ENCODE measurements at places on chromosomes 16 and 17.

GRCh38 chr17:27356091-27356705 is 62.3 kb downstream of the WSB1 start:
- no peak for DNase-seq

DNA sequence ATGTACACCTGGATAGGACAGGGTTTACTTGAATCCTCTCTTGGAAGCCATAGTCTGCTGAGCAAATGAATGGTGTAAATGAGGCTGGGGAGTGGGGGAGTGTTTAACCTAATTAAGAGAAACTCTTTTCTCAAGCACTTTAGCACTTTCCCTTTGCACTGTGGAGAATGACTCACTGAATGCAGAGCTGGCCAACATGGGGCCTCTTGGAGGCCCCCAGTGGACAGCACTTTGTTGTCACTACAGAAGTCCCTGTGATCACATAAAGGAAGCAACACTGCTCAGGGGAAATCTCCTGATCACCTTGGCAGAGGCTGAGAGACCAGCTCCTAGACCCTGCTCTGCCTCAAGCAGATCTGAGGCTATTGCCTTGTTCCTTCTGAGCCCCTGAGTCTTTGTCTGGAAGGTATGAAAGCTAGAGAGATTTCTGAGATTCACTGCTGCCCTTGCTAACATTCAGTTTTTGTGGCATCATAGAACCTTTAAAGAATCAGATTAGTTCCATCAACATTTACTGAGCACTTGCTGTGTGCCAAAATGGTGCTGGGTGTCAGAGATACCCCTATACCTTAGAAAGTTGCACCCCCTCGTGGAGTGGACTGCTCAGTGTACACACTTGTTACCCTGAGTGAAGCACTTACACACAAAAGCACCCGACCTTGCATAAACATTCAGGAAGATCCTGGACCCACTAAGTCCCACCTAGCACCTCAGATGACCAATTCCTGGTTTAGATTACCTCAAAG is 230.1 kb upstream of the CCL2 start:
- DNase-seq, result no peak

DNA sequence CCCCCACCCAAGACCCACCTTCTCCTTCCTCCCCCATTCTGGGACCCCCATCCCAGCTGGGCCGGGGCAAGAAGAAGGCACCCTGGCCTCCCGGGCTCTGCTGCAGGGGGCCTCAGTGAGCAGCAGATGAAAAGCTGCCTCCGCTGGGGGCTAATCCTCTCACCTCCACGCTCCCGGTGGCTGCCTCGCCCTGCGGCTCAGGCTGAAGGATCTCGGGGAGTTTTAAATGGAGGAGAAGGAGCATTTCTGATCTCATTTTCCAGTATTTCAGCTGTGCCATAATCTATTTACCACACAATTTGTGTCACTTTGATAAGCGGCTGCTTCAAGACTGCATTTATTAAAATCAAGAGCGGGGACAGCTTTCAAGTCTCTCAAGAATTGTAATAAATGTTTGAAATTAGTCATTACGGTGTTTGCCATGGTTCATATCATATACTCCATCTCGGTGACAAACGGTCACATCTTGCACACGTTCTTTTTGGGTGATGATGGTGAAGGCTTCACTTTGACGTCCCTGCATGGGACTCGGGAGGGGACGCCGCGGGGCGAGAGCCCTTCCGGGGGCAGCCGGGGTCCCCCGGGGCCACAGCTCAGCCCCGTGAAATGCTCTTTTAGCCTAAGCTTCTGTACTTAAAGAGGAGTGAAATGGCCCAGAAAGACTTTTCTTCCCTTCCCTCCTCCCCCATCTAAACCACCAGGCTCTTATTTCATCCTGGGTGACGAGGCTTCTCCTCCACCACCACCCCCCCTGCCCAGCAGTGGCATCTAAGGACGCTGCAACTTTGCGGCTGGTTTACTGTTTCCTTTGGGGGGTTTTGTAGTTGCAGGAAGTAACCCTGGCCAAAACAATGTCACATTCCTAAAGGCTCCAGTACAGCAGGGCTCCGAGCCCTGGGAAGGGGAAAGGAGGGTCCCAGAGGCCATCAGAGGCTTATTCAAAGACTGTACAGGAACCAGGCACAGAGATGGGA is 313.1 kb upstream of the TNRC6C start:
- no peak for DNase-seq

GRCh38 chr17:3276126-3276525 is 22.0 kb downstream of the OR3A1 start:
- no peak for DNase-seq

GRCh38 chr17:41301204-41301790 is 1.4 kb downstream of the KRTAP29-1 start:
- no peak for DNase-seq

- no peak for DNase-seq
Measured at GRCh38 chr17:57910462-57911420, 44.5 kb downstream of the CUEDC1 start.

GRCh38 chr16:70705056-70705455 is 19.2 kb upstream of the MTSS2 start:
- no peak for DNase-seq

DNA sequence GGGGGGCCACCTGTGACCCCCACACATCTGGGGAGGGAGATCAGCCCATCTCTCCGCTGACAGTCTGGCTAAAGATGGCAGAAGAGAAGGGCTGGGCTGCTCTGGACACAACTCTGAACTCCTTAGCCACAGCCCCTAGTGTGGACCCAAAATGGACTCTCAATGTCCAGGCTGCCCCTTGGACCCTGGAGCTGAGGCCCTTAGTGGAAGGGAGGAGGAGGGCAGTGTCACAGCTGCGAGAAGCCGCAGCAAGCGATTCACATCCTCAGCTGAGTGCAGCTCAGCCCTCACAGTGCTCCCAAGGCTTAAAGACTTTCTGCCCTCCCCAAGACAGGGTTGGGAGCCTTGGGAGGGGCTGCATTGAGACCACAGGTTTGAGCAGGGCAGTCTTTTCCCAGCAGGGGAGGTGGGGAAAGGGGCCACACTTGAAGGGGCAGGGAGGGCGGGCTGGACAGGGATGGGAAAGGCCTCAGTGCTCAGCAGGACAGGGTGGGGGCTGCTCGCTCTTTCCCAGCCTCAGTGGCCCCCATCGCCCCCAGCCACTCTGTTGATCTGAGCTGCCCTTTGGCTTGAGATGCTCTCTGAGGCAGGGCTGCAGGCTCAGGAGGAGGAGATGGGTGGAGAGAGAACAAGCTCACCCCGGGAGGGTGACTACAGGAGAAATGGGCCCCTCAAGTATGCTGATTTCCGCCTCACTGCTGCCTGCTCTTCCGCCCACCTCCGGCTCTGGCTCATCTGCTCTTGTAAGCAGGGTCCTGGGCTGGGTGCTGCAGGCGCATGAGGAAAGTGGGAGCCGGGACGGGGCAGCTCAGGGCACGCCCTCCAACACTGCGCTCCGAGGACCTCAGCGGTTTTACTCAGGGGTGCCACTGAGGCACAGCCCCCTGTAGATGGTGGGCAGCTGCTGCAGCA is 50.9 kb upstream of the MTSS2 start:
- no peak for DNase-seq

DNA sequence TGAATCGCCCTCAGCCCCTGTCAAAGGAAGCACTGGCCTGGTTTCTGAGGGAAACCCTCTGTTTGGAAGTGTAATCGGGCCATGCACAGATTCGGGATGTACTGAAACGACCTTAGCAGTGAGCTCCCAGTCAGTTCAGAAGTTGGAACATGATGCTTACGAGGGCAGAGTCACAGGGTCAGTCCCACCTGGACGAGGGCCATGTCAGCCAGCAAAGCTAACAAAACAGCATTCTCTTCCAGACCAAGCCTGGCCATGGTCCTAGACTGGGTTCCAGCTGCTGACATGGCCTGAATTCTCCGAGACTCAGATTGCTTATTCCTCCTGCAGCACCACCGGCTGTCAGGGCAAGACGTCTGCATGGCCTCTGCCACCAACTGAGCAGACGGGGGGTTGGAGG is 192.2 kb upstream of the WSCD1 start:
- DNase-seq, result no peak

- no peak for DNase-seq
Measured at GRCh38 chr16:27853651-27854050, 209.9 kb downstream of the GSG1L start.

DNA sequence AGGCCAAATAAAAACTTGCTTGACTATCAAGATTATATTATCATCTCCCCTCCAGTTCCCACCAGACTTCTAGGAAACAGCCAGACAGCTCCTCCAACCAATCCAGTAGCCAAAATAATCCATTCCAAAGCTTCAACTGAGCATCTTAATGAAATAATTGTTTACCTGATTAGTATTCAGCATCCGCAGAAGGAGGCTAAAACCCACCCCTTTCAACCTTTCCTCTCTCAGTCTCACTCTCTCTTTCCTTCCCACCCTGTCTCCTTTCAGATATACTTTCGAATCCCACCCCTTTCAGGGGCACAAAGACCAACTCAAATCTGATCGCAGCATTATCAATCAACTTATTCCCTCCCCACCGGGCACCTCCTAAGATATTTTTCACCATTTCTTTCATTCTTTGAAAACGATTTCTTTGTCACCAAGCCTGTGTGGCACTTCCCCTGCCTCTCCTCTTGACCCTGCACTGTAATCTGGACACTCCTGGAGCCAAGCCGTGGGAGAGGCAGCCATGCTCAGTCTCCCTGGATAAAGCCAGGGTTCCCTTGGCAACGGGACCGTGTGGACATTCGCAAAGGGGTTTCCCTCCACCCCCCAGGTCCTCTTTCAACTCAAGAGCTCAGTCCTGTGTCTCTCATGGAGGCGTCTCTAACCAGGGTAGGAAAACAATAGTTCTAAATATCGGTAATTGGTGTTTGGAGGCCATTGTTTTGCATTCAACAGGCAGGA is at the start of gene ANKFN1:
ANKFN1 (plus strand) TSS at position 602 of the 729 bp plus-strand sequence. CDS start 59,193 bp downstream, outside the sequence.
- DNase-seq, result no peak

GRCh38 chr17:17151541-17151940 is 54.6 kb downstream of the PLD6 start:
- DNase-seq, result no peak

DNA sequence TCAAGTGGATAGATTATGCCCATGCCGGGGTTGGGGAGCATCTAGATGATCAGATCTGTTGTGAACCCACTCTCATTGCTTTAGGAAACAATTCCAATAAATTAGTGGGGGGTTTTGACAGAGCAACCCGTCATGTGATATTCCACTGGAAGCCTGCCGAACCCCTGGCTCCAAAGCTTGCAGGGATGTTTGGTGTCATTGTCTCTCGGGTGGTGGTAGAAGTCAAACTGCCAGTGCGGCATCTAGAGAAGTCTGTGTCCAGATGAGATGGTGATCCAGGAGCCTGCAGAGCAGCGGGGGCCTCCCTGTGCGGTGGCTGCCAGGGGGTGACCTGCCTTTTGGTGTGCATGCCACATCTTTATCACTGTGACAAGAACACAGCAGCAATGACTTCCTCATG is 91.7 kb downstream of the SHISA6 start:
- no peak for DNase-seq

- DNase-seq, result no peak
Measured at GRCh38 chr17:16066125-16066524, 66.5 kb downstream of the TTC19 start.

GRCh38 chr17:69949496-69949895 is 125.5 kb upstream of the KCNJ16 start:
- DNase-seq, result no peak

- DNase-seq, result no peak
Measured at GRCh38 chr16:50253514-50253910, 12.8 kb upstream of the ADCY7 start.

DNA sequence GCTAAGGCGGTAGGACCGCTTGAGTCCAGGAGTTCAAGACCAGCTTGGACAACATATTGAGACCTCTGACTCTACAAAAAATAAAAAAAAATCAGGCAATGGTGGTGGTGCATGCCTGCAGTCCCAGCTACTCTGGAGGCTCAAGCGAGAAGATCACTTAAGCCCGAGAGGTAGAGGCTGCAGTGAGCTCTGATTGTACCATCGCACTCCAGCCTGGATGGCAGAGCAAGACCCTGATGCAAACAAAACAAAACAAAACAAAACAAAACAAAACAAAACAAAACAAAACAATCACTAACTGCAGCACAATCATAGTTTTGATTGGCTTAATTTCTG is 2.5 kb upstream of the BANP start:
- DNase-seq, result no peak

- no peak for DNase-seq
Measured at GRCh38 chr17:42944211-42944610, 20.0 kb downstream of the AARSD1 start.
